Glomerular endothelial cell (primary cell): ENCODE measurements at places on chromosomes 13 and 19. TPM values are rescaled to one million over a fixed set of nuclear protein-coding genes. Genes with fewer than 3 reads are reported as not detected.

ZNF585A gene
- total RNA-seq, result 2.7 and 4.3 TPM in 2 replicates

ZNF430 gene
- total RNA-seq, result 3.4 and 6.4 TPM in 2 replicates

ZIK1 gene
- total RNA-seq, result 3.9 and 6.7 TPM in 2 replicates

SBK2 gene
- not detected in 2 replicates for total RNA-seq

ZNF560 gene
- 0.15 and 0.23 TPM in 2 replicates for total RNA-seq

MAST1 gene
- 0.64 and 3.2 TPM in 2 replicates for total RNA-seq

ZFP14 gene
- 1.2 and 3.5 TPM in 2 replicates for total RNA-seq

IGSF23 gene
- not detected in 2 replicates for total RNA-seq

CADM4 gene
- total RNA-seq, result 5.7 and 8.3 TPM in 2 replicates

CGB7 gene
- not detected in 2 replicates for total RNA-seq

ADAT3 gene
- total RNA-seq, result 4.8 and 8.2 TPM in 2 replicates

ZNF723 gene
- total RNA-seq, result not detected in 2 replicates

ZNF649 gene
- 3.6 and 6.8 TPM in 2 replicates for total RNA-seq

ZNF433 gene
- total RNA-seq, result 2.4 and 5.5 TPM in 2 replicates

HIPK4 gene
- total RNA-seq, result 0.05 TPM in 1 of 2 replicates, not detected in the other

CD33 gene
- not detected in 2 replicates for total RNA-seq

MEX3D gene
- total RNA-seq, result 88.8 and 130 TPM in 2 replicates

RNF17 gene
- total RNA-seq, result 0.58 TPM in 1 of 2 replicates, not detected in the other

ZNF615 gene
- total RNA-seq, result 3.2 and 6.1 TPM in 2 replicates

NLRP11 gene
- total RNA-seq, result not detected in 2 replicates

SNRPD2 gene
- total RNA-seq, result 221 and 278 TPM in 2 replicates

FOXA3 gene
- total RNA-seq, result not detected in 2 replicates

FFAR2 gene
- total RNA-seq, result not detected in 2 replicates

RCBTB1 gene
- total RNA-seq, result 20.0 and 24.2 TPM in 2 replicates

PDX1 gene
- not detected in 2 replicates for total RNA-seq

WDR88 gene
- not detected in 2 replicates for total RNA-seq

SLC7A9 gene
- total RNA-seq, result not detected in 2 replicates

SELENOV gene
- total RNA-seq, result not detected in 2 replicates
